ENCODE measurements at places on chromosomes 2 and 18.

DNA sequence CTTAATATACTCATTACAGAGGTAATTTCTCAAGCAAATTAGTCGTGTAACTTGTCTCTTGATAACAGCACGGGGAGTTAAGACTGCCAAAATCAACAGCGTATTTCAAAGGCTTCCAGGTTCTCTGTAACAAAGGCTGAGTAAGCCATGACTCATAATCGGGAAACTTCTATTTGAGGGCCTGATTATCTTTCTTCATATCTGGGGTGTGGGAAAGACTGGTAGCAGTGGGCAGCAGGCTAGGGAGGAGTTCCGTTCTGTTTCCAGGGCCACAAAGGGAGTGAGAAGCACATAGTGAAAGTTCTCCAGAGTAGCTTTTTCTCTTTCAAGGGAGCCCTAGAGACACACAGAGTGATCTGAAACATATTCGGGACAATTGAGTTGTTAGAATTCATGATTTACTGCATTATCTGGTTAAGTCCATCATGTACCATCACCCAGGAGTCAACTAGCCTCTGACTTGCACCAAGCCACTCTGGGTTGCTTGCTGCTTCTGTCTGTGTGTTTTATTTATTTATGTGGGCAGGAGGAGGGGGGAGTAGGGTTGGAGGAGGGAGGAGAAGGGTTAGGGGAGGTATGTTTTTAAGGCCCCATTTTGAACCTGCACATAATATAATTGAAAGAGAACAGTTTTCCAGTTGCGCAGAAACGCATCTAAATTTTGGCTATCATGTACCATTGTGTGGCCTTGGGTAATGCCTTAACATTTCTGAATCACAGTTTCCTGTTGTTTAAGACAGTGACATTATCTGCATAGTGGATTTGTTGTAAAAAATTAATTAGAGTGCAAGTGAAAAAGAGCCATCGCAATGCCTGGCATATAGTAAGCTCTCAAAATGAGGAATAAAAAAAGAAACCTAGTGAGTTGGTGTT is 80.5 kb upstream of the ITPRID2 start:
- DNase-seq = no peak

DNA sequence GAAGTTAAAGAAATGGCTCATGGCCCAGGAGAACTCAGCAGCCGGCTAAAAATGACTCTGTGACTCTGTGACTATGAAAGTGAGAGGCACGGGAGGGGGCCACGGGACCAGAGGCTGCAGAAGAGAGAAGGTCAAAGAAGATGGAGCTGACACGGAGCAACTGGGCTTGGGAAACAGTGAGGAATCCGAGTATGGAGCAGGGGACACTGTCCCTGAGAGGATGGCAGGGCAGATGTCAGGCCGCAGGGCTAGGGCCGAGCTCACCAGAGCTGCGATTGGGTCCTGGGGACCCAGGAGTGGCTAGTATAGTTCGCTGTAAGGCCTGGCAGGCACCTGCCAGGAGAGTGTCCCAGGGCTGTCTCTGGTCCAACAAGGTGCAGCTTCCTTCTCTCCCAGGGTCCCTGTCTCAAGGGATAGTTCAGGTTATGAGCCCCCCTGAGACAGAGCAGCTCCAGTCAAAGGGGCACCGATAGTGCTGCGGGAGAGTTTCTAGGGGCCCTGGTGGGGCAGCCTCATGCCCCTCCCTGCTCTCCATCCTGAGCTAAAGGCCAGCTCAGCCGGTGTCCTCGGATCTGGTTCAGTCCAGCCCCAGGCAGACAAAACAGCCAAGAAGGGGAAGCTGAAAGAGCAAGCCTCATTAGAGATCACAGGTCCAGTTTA is 42.7 kb downstream of the CIB4 start:
- DNase-seq = no peak

DNA sequence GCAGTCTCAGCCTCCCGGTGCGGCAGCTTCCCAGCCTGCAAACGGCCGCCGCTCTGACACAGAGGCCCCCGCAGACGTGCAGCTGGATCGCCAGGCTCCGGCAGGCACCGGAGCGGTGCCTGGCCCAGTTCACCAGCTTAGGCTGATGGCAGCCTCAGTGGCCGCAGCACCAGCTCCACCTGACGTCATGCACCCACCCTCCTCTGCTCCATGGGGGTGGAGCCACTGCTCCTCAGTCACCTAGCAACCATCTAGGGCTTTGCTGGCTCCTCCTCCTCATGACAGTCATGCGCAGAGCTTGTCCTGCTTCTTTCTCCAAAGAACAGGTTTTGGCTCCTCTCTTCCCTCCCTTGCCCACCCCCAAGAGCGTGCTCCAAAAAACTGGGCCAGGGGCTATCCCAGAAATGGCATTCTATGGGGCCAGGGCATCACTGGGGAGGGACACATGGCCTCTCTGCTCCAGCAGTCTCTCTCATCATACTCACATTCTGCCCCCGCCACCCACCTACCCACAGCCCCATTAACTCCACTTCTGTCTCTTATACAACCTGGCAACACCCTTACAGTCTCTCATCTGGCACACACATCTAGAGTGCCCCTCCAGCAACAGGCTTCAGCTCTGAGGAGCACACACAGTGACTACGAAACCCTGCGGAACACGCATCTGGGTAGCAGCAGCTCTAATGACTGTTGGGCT is 5.5 kb downstream of the DCTN1 start:
- DNase-seq = no peak

GRCh38 chr2:171230176-171230575 is 69.5 kb upstream of the TLK1 start:
- DNase-seq = no peak

All from T-helper 1 cell (primary cell).